Activated CD4-positive, alpha-beta T cell treated with anti-CD3 and anti-CD28 coated beads, Interleukin-2, amount 50 U/mL, for 48 hours (primary cell): ENCODE measurements at places on chromosomes 6 and 20.

GRCh38 chr20:54076259-54076658 is 5.9 kb upstream of the BCAS1 start:
- DNase-seq, result no peak

GRCh38 chr6:75402296-75402695 is 91.3 kb downstream of the FILIP1 start:
- DNase-seq, result no peak

- no peak for DNase-seq
Observed at GRCh38 chr6:9409126-9409525, 973.8 kb upstream of the SLC35B3 start.

- DNase-seq, result no peak
Observed at GRCh38 chr20:35314816-35315631, 22.8 kb upstream of the FAM83C start.

DNA sequence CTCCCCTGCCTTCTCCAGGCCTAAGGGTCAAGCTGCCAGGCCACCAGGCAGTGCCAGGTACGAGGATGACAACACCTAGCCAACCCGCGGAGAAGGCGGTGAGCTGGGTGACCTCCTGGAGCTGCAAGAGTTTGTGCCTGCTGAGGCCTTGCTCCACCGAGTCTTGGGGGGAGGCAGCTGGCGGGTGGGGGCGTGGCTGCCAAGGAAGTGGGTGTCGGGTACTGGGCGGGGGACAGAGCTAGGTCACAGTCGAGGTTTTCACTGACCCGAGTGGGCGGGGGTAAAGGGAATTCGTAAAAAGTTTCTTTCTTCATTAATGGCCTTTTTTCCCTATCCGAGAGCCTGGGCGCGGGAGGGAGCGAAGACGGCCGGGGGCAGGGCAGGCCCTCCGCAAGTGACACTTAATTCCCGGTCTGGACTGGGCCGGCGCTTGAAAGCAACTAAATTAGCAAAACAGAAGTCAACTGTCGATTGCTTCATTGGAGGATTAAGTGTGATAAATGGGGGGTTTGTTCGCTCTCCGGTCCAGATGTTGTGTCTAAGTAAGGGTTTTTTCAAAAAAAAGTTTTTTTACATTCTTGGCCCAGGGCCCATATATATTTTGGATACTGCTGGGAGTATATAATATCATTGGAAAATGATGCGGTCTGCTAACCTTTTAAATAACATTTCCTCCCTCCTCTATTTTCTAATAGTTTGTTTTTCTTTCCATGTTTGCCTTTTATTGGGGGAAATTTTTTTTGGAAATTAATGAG is 43.1 kb upstream of the FOXP4 start:
- no peak for DNase-seq

DNA sequence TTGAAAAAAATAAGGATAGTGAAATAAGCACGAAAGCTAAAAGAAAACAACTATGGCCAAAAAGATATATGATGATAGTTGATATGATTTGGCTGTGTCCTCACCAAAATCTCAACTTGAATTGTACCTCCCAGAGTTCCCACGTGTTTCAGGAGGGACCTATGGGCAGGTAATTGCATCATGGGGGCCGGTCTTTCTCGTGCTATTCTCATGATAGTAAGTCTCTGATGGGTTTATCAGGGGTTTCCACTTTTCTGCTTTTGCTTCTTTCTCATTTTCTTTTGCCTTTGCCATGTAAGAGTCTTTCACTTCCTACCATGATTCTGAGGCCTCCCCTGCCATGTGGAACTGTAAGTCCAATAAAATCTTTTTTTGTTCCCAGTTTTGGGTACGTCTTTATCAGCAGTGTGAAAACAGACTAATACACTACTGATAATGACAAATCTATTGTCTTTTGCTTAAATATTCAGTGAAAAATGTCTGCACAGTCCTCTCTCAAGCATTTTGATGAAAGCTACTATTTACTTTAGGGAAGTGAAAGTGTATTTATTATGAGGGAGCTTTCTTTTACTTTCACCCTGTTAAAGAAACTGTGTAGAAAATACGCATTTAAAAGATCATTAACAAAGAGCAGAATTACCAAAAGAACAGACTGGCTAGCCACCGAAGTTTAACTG is 389.1 kb downstream of the HTR1B start:
- no peak for DNase-seq

DNA sequence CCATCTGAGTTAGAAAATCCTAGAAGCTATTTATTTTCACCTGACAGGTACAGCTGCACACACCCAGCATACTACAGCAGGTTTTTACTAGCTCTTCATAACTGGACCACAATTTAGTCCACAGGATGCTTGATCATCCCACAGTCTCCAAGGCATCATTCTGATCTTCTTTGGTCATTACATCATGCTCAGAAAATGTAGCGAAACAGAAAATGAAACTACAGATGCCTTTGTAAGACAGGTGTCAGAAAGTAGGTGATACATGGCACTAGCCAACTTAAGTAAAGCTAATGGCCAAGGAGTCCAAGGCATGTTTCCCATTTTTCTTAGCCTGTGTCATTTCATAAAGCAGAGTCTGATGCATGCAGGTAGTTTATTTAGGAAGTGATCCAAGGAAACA is 102.3 kb downstream of the HTR1B start:
- no peak for DNase-seq

- no peak for DNase-seq
Observed at GRCh38 chr6:94289131-94289530, 869.8 kb upstream of the EPHA7 start.

DNA sequence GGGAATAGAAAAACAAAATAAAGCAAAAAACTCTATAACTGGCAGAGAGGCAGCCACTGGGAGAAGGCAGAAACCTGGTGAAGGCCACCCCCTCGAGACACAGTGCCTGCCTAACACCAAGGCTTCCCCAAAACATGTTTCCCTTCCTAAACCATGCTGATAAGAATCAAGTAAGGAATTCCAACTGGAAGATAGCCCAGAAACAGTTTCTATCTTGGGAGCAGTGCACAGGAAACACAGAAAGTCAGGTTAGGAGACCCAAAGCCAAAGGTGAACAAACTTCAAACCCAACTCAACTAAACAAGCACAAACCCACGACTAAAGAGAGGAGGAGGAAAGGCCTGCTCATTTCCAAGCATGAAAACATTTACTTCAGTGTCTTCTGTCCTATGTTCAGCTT is 433.7 kb upstream of the RGS17 start:
- no peak for DNase-seq

- DNase-seq, result no peak
Observed at GRCh38 chr20:37943033-37943432, 40.1 kb downstream of the VSTM2L start.

DNA sequence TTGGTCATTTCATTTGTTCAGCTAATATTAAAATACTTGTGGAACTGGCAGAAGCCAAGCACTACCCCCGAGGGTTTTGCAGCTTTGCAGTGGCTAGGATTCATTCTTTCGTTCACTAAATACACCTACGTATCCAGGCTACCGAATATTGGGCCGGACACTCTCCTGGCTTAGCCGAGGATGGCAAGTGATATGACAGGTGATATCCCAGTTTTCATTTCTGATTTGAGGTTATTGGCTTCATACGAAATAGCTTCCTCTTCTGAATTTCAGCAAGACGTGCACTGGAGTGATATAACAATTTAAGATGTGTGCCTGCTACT is 536 bp upstream of the MTFR2 start:
- DNase-seq, result no peak

DNA sequence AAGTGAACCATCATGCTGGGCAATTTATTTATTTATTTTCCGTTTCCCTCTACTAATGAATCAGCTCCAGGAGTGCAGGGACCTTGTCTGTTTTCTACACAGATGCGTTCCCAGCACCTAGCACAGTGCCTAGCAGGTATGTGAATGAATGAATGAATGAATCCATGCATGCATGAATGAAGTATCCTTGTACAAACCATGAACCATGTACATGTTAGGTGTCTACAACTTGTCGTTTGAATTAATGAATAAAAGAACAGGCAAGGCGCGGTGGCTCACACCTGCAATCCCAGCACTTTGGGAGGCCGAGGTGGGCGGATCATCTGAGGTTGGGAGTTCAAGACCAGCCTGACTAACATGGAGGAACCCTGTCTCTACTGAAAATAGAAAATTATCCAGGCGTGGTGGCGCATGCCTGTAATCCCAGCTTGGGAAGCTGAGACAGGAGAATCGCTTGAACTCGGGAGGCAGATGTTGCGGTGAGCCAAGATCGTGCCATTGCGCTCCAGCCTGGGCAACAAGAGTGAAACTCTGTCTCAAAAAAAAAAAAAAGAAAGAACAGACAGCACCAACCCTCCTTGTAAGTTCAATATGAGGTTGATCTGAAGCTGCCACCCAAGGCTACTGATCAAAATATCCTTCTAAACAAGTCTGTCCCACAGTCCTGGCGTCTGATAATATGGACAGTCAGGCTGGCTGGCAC is 27.3 kb upstream of the SLC9A8 start:
- DNase-seq, result no peak

- no peak for DNase-seq
Observed at GRCh38 chr6:84182001-84182400, 45.4 kb downstream of the CEP162 start.

DNA sequence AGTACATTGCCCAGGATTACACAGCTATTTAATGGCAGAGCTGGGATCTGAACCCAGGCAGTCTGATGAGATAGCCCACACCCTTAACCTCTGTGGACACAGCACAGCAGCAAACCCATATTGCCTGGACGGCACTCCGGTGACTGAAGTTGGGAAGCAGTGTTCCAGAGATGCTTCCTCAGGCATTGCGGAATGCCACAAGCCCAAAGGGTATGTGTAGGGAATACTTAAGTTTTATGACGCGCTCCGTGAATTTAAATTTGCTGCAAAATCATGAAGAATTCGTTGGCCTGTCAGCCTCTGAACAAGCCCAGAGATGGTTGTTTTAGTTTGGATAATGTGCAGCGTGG is 46.4 kb downstream of the PSMG4 start:
- DNase-seq, result no peak

GRCh38 chr20:44790638-44791393 is 19.5 kb downstream of the RIMS4 start:
- DNase-seq, result no peak

DNA sequence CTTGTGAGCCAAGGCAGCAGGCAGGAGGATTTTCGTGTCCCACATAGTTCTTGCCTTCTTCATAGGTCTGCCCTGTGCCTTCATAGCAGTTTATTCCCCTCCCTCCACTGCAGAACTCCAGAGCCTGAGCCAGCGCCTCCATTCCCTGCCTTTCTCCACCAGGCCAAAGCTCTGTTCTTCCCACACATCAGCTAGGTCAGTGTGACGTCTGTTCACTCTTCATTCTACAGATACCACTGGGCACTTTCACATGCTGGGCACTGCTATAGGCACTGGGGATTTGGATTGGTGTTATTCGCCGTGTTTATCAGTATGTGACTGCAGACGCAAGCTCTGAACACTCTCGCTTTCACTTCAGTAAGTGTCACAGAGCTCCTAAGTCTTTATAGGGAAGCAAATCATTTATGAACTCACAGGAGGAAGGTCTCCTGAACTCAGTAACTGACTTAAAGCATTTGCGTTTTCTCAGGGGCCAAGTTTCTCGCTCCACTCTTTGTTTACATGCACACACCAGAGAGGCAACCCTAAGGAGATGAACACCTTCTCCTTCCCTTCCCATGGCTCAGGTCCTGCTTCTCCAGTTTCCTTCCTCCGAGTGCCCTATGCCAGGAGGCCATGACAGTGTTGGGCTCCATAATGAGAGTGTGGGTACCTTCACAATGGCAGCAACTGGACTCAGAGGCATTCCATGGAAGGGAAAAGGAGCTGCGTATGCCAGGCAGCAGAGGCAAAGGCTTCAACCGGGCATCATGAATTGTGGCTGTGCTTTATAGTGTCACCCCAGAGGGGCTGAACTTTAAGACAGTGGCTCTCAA is 6.3 kb upstream of the APMAP start:
- DNase-seq, result no peak

DNA sequence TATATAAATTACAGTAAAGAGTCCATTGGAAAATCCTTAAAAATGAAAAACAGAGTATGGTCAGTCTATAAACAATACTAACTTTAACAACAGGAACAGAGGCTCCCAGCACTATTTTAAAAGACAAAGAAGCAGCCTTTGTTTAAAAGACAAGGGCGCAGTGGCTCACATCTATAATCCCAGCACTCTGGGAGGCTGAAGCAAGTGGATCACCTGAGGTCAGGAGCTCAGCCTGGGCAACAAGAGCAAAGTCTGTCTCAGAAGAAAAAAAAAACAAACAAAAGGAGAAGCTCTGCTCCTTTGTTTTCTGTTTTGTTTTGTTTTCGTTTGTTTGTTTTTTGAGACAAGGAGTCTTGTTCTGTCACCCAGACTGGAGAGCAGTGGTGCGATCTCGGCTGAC is 89.4 kb downstream of the DTNBP1 start:
- no peak for DNase-seq

DNA sequence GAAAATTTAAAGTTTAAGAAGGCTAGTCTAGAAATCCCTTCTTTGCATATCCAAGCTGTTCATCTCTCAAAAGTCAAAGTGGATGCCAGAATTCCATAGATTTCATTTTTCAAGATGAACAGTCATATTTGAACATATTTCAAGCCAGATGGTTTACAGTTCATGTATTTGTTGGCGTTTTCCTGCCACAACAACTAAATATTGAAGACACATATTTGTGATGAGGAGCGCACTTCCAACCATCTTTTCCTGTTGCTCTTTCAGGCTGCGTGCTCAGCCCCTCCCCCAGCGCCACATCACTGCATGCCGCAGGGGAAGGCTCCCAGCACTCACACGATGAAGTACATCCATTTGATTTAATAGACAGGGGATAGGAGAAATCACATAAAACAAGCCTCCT is 5.9 kb upstream of the NOX3 start:
- no peak for DNase-seq

GRCh38 chr20:56299362-56299761 is 50.8 kb downstream of the MC3R start:
- no peak for DNase-seq

- DNase-seq, result no peak
Observed at GRCh38 chr6:33869826-33870423, 66.1 kb upstream of the MLN start.

DNA sequence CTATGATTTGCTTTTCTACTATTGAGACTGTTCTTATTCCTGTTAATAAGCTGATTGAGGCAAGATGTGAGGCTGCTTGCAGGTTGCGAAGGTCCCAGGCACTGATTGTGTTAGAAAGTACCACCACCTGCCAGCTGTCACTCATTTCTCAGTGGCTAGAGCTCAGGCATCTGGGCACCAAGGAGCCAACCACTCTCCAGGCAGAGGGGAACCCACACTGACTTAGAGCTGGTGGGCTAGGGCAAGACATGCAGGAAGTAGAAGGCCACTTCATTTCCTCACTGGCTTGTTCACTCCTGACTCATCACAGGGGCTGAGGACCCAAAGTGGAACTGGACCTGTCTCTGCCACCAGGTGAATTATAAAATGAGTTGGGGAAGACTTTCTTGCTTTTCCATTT is 7.8 kb upstream of the DLL1 start:
- DNase-seq, result no peak

GRCh38 chr6:96237638-96238347 is 222.0 kb downstream of the FUT9 start:
- no peak for DNase-seq
